ENCODE measurements at places on chromosomes 11 and 22.

GRCh38 chr22:17817079-17817478 is 42.8 kb upstream of the BID start:
- DNase-seq, result no peak

- DNase-seq, result no peak
These were observed 454 bp downstream of the TMEM218 start for GRCh38 chr11:125111001-125111342.

GRCh38 chr11:106238704-106239360 is 161.4 kb downstream of the AASDHPPT start:
- DNase-seq, result no peak

GRCh38 chr11:129141748-129142523 is 50.2 kb downstream of the ARHGAP32 start:
- DNase-seq, result no peak

GRCh38 chr22:19574247-19574646 is 50.0 kb upstream of the CLDN5 start:
- DNase-seq, result no peak

DNA sequence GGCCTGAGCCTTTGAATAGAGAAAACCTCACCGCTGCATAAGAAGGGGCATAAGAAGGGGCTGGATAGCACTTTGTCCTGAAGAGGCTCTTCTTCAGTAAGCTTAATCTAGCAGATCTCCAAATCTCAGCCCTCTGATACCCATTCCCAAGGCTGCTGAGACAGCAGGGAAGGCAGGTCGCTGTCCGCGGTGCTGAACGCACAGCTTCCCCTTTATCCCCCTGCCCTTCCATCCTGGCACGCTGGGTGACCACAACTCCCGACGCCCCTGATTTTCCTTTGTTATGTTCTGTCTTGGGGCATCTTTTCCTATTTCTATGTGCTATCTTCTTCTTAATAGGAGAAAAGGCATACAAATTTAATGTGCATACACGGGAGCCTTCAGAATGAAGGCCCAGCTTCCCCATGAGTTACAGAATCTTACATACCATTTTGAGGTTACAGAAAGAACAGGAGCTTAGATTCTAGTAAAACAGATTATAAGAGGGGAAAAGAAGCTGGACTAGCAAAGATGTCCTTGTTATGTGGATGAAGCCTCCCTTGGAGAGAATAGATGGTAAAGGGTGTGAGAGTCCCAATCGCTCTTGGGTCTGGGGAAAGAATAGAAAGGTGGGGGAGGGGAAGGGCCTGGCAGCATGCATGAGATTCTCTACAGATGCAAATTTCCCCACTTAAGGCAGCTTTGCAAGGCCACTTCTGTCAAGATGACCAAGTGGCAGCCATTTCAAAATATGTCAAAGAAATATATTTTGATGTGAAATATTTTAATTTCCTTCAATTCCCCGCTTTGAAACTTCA is 5.7 kb upstream of the SULT4A1 start:
- DNase-seq, result no peak

DNA sequence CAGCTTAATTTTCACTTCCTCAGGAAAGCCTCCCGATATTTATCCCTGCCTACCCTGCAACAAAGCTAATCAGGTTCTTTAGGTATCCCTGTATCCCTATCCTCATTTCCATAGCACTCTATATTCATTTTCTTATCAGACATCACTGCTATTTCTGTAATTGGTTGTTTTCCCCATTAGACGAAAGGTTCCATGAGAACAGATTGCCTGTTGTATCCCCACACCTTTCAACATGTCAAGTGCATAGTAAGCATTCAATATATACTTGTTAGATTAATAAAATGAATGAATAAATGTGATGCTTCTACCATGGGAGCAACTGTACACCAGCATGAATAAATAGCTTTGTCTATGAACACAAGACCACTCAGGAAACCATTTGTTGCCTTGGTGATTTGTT is 499.8 kb downstream of the DLG2 start:
- DNase-seq, result no peak

DNA sequence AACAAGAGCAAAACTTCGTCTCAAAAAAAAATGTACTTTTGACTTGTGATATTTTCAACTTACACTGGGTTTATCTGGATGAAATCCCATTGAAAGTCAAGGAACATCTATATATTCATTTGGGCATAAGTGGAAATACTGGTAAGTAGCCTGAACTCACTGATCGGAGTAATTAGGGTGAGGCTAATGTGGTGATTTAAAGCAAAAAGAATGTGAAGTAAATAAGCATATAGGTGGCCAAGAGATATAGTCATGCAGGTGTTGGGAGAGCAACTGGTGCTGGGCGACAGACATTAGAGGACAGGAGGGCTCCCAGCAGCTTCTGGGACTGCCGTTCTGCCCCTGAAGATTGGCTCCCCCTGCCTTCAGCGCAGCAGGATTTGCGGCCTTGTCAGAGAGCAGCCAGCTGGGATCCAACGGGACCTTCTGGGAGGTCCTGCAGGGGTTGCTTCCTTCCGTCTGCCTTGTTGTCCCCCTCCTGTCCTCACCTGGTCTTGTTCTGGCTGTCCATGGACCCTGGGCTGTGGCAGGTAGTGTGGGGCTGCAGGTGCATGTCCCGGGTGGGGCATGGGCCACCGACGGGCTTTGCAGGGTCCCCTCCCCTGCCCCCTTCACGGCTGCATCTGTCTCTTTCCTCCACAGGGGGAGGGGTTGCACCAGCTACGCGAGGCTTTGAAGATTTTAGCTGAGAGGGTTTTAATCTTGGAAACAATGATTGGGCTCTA is 14.1 kb downstream of the RHBDD3 start:
- DNase-seq, result no peak

DNA sequence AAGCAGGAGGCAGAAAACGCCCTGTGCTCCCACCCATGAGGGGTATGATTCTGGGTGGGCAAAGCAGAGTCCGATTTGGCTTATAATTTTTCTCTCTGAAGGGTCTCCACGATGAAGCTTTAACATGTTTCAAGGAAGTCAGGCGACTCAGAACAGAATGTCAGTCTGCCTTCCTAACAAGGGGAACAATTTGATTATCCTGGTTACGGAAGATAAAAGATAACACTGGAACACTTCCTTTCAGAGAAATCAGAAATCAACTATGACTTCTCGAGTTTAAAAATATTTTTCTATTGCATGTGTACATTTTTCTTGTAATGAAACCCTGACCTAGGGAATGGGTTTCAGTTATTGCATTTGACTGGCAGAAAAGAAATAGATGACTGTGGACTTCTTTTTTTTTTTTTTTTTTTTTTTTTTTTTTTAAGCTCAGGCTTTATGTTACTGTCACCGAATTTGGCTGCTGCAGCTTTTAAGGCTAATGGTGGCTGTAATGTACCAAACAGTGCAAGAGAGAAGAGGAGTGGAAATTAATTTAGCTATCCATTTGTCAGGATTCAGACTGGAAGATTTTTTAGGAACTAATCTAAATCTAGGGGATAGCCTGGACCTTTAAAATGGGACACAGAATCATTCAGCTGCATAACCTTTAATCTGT is 297.7 kb downstream of the CADM1 start:
- DNase-seq, result no peak

- DNase-seq, result no peak
These were observed 8.5 kb downstream of the DRD4 start for GRCh38 chr11:645536-645935.

DNA sequence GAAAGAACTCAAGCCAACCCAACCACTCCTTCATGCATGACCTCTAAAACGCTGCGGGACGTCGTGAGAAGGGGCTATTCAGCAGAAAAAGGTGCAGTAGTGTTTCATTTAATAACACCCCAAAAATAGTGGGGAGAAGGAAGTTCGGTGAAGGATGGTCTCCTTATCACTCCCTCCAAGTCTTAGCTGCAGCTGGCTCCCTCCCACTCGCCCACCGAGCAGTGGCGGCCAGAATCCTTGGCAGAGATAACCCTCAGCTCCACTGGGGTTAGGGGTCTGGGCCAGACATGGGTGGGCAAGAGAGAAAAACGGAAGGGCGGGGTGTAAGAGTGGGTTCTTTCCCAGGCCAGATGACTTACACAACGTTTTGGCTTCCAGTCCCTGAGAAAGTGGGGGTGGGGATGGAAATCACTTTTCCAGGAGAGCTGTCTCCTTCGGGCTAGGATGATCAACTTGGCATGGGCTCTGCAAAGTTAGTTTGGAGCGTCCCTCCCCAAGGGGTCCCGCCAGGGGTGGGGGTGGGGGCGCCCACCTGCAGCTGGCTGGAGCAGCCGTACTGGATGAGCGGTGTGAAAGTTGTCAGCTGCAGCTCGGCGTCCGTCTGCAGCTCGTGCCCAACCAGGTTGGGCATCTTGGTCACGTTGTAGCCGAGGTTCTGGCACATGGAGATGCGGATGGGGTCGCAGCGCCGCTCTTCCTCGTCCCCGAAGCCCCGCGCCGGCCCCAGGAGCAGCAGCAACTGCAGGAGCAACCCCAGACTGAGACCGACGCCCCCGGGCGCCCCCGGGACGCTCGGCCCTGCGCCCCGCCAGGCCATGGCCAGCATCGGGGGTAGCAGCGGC is 705 bp downstream of the FZD4 start:
- DNase-seq, result no peak

Data from memory B cell (primary cell).